ENCODE measurements at places on chromosomes 1 and 21.

GRCh38 chr21:23445307-23445706 lies 2162.0 kb downstream of the MRPL39 start:
- no peak for DNase-seq

- no peak for DNase-seq
Measured at GRCh38 chr1:1203561-1204424, 2.6 kb downstream of the TNFRSF18 start.

DNA sequence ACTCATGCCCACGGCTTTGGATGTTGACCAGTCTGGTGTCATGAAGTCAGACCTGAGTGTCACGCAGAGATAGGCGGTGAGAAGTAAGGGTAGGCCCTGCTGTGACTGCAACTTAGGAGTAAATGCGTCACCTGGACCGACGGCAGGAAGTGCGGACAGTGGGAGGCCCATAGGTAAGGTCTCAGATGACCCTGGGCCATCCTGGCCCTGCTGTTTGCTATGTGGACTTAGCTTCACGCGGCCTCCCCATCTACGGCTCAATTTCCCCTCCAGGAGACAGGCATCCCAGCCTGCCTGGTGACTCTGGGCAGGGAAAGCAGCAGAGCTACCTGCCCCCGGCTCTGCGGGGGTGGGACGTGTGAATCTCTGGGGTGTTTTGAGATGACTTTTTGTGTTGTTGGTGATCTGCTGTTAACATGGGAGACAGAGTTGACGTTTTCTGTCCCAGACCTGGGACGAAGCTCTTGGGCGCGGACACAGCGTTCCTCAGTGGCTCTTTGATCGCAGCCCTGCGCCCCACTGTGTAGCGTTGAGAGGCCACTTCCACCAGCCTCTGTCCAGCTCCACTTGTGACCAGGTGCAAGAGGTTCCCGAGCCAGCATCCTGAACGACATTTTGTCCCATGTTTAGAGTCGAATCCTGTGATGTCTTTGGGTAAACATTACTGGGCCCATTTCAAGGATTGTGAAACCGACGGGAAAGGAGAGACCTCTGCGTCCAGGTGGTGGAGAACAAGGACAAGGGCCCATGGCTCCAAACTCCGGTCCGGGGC lies 39.9 kb downstream of the CRYAA start:
- DNase-seq: no peak

DNA sequence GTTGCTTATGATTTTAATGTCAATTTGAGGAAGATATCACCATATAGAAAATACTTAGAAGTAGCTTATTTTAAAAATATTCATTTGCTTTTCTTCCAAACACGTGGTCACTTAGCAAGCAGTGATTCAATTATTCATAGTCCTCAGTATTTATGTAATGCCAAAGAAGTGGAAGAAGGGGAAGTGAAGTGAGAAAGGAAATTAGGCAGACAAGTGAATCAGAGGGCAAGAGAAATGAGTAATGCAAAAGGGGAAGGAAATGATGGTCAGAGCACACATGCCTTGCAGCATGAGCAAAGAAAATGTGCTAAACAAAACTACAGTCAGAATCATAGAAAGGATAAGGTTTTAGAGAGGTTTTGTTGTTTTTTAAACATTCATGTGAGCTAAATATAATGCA lies 31.8 kb downstream of the SDCCAG8 start:
- DNase-seq: no peak

- no peak for DNase-seq
Measured at GRCh38 chr1:68011657-68012375, 38.6 kb downstream of the DIRAS3 start.

- no peak for DNase-seq
Measured at GRCh38 chr1:1083416-1084371, 9.6 kb upstream of the RNF223 start.

- no peak for DNase-seq
Measured at GRCh38 chr1:77659879-77660593, 22.4 kb downstream of the ZZZ3 start.

DNA sequence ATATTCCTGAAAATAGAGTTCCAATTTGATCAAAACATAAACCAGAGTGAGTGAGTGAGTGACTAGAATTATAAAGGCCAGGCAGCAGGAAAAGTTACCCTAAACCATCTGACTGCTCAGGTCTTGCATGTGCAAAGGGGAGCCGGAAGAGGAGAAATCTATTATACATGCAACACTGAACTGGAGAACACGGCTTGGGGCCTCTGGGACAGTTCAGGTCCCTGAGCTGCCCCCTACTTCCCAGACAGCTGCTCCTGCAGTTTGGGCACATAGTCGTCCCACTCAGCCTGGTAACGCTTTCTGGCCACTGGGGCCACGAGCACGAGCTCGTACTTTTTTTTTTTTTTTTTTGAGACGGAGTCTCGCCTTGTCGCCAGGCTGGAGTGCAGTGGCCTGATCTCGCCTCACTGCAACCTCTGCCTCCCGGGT lies 40.1 kb downstream of the PTPRC start:
- DNase-seq: no peak

All from amygdala (tissue), 56 donors.